ENCODE measurements at places on chromosomes 2 and 18.

DNA sequence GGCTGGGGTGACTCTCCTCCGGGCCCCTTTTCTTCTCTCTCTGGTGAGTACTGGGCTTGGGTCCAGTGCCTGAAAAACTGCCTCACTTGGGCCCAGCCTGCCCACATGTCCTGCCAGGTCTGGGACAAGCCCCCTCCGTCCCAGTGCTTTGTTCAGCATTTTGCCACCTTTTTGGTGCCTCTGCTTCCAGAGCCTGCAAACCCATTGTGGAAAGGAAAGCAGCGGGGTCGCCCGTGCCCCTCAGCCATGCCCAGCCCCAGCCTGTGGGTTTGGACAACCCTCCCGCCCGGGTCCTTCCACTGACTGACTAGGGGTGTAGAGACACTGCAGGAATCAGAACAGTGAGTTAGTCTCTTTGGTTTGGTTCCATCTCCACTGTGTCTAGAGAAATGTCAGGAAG lies 140.7 kb upstream of the ALKAL2 start:
- no peak for DNase-seq

DNA sequence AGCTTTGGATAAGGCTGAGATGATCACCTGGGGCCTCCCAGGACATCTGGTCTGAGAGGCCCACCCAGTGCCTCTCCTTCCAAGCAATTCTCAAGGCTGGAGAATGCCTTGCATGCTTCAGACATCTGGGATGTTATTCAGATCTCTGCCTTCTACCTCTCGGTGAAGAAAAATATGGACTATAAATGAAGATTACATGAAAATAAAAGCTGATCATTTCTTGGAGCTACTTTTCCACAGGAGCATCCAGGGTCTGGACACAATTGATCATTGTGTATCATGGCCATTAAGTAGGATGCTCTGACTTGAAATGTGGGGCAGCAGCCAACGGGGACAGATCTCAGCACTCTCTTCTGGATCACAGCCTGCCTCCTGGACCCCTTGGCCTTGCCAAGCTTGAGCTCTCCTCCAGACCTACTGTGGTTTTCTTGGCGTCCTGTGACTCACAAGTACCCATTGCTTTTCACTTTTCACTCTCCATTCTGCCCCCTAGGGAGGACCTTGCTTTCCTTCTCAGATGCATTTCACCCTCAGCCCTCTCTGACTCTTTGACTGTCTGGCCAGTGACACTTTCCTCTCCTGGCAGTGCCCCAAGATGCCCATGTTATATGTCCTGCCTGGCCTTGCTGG lies 203.1 kb downstream of the INSIG2 start:
- no peak for DNase-seq

DNA sequence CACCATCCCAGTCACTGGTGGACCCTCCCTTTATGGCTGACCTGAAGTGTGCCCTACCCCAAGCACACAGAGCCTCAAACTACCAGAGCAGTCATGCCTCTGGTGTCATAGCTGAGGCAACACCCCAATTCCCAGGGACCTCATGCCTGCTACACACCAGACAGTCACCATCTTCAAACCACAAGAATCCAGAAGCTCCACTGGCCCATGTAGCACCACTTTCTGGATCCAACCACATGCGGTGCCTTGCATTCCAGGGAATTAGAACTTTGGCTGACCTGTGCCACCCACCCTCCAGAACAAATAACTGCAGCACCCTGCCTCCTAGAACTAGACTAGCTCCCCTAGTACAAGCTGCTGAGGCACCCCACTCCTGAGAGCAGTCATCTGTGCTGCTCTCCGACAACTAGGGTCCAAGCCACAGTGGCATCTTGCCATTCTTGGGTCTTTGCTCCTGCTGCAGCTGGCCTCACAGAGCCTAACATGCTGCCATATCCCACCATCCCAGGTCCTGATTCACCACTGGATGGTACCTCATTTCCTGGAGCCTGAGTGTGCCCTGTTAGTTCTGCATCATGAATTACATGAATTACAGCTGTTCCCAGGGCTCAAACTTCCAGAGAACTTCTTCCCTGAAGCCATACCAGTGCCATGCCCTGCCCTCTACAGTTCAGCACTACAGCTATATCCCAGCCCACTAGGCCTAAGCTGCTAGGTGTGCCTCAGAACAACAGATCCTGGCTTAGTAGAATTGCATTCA lies 243.8 kb upstream of the CHST9 start:
- no peak for DNase-seq

- DNase-seq = no peak
Measured at GRCh38 chr18:2325308-2325849, 245.9 kb downstream of the METTL4 start.

DNA sequence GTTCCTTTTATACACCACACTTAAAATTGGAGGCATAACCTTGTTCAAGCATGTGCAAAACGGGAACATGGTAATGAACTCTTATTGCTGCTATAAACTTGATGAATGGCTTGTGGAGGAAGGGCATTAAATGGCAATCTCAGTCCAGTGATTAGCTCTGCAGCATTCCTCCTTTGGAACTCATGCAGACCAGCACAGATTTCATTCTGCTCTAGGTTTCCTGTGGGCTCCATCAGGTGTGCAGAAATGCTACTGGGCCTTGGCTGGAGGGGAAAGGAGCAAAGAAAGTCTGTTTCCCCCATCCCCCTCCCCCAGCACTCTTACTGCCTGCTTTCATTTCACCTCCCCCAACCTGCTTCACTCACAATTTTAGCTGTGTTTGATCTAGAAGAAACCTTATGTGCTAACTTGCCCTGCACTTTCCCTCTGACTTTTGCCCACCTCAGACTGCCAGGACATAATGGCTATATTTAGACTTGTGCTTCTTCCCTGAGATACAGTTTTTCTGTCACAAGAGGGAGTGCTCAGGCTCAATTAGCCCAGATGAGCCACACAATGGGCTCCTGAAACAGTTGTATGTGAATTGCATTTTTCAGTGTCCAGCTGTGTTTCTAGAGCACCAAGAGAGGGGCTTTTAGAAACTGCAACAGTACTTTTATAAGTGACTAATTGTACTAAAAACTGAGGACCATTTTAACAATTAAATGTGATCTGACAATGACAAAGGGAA lies 109.8 kb downstream of the FSHR start:
- DNase-seq = no peak

DNA sequence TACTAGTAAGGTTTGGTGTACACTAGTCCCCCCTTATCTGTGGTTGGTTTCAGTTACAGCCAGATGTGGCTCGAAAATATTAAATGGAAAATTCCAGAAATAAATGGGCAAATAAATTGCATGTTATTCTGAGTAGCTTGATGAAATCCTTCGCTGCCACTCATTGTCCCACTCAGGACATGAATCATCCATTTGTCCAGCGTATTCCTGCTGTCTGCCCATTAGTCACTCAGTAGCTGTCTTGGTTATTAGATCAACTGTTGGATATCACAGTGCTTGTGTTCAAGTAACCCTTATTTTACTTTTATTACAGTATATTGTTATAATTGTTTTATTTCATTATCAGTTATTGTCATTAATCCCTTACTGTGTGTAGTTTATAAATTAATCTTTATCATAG lies 21.7 kb downstream of the ZDBF2 start:
- DNase-seq = no peak

GRCh38 chr2:124975224-124975623 lies 950.1 kb downstream of the CNTNAP5 start:
- DNase-seq = no peak

DNA sequence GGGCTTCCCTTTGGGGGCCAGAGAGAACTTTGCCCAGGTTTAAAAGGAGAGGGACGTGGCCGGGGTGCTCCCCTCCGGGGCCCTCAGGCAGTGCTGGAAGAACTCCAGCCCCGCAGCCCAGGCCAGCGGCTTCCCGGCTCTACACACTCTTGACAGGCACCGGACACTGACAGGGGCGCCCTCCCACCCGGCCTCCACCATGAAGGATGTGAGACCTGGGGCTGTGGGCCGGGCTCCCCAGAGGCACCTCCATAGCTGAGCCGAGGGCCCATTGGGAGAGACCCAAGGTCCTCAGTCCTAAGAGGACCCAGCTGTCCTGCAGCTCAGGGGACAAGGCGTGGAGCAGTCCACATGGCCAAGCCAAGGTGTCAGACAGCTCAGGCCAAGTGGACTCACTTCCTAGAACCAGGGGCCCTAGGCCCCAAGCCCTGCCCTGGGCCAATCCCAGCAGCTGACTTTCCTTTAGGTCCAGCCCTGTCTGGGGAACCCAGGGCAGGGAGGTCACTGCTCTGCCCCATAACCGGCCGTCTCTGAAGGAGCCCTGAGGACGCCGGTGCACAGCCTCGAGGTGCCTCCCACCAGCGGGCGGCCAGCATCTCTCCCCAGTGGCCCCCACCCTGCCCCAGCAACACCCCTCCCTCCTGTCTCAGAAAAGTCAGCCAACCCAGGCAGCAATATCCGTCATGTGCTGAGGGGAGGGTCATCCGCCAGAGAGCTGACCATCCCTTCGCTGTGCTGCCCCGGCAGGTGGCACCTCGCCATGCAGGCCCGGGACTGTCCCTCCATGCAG lies 51.8 kb downstream of the BIN1 start:
- DNase-seq = no peak

- no peak for DNase-seq
Measured at GRCh38 chr2:240960971-240961876, 37.2 kb upstream of the SNED1 start.

DNA sequence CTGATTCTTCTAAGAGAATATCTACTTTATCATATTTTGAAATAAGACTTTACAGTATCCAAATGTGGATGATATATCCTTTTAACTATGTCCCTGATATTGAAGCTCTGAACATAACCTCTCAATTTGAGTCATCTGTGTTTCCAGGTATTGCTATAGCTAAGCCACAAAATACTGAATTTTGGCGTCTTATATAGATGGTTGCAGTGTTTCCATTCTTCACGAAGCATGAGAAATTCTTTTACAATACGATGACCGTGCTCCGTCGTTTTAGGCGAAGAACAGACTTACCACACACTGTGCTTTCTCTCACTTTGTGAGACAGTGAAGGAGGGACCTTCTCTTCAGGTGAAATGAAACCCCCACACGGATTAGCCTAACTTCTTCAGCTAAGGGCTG lies 45.3 kb downstream of the LRRFIP1 start:
- DNase-seq = no peak

GRCh38 chr2:178177066-178177679 lies 17.1 kb upstream of the OSBPL6 start:
- DNase-seq = no peak

DNA sequence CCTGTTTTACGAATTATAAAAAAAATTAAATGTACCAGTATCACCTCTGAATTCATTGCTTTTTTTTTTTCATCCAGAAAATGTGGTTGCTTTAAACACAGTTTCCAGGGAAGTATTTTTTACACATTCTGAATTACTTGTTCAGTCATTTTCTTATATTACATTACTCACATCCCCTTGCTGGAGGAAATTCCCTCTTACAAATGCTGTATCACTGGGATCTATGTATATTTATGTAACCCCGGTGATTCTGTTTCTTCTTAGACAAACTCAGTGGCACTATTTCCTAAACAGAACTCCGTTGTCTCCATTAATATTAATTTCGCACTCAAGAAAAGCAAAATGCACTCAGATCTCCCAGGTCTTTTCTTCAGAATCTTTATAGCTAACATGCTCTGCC lies 1078.5 kb upstream of the ZEB2 start:
- DNase-seq = no peak

GRCh38 chr18:67131498-67131897 lies 385.0 kb downstream of the DSEL start:
- DNase-seq = no peak

DNA sequence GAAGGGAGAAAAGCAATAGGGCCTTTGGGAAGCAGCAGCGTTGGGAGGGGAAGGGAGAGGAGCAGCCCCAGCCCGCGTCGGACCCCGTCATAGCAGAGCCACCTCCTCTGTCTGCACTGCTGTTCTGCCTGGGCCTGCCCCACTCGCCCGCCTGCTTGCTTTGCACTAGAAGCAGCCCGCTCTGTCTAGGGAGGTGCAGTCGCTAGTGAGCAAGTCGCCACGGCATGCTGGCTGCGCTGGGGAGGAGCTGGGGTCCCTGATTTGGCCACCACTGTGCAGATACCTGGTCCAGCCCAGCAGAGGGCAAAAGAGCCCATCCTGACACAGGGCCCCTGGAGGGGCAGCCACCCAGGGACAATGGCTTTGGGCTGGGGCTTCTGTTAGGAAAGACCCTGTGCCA lies 8.0 kb upstream of the TMEM214 start:
- no peak for DNase-seq

DNA sequence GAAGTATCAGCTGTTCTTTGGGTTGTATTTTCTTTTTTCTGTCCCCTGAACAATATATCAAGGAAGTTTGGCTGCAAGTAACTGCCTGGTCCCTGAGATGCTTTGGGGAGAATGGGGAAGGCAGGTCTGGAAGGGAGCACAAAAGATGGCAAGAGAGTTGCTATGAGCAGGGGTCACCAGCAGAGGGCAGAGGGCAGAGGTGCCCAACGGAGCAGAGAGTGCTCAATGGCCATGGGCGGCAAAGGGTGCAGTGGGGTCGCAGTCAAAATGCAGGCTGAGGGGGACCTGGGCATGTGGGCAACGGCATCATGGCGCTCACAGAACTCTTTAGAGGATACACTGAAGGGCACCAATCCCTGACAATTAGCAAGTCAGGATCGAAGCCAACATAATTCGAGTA lies 107.7 kb upstream of the ATP8B1 start:
- no peak for DNase-seq

DNA sequence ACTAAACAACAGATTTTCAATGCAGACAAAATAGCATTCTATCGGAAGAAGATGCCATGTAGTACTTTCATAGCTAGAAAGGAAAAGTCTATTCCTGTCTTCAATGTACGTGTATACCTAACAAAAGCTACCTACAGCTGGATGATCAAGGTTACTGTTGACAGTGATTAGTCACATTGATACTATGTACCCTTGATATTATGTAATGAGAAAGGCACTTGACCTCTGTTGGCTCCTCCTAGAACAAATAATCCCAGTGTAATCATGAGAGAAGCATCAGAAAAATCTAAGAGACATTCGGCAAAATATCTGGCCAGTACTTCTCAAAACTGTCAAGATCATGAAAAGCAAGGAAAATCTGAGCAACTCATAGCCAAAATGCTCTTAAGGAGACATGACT lies 44.4 kb upstream of the LRRTM4 start:
- DNase-seq = no peak

- no peak for DNase-seq
Measured at GRCh38 chr2:113784823-113785744, 28.6 kb upstream of the SLC35F5 start.

GRCh38 chr2:8403876-8404275 lies 278.0 kb upstream of the ID2 start:
- DNase-seq = no peak

DNA sequence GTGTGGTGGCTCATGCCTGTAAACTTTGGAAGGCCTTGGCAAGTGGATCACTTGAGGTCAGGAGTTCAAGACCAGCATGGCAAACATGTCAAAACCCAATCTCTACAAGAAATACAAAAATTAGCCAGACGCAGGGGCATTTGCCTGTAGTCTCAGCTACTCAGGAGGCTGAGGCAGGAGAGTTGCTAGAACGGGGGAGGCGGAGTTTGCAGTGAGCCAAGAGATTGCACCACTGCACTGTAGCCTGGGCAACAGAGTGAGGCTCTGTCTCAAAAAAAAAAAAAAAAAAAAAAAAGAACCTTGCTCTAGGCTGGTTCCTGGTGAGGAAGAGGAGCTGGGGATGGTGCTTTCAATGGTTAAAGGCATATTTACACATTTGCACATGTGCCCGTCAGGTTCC lies 129.4 kb downstream of the LYPD6B start:
- DNase-seq = no peak

Data from fibroblast of skin of left biceps (primary cell).